SJCRH30 (cell line): ENCODE measurements at places on chromosomes 1 and 21.
A peak's percentile ranks its signal among the peaks of the same experiment; 100 is the strongest.

DNA sequence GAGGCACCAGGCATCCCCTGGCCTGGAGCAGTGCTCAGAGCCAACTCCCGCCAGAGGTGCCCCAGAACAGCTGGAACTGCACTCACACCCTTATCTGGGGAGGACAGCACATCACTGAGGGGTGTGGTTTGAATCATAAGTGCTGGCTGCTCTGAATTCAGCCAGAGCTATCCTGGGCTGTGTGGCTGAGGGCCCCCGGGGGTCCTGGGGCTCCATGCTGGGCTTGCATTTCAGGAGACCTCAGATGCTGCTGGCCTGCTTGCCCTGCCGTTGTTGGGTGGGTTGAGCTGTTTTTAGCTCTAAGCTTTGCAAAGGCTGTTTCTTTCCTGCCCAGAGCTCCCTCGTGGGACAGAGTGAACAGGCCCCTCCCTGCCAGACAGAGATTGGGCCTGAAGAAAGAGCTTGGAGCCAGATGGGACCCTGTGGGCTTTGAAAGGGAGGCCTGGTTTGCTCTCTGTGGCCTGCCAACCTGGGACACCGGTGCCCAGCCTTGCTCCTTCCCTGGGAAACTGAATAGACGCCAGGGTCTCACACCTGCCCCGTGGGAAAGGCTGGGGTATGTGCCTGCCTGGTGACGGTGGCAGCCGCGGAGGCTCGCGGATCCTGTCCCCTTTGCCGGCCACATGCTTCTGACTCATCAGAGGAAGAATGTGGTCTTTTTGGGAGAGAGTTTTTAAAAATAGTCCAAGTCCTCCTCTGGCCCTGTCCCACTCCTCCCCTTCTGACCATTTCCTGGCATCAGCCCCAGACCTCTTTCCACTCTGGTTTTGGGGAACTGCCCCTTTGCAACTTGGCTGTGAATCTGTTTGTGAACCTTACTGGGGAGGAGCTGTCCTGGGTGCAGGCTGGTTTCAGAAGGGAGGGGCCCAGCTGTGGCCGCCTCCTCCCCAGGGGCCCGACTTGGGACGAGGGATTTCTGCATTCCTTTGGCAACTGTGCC, 30.0 kb downstream of the ARHGEF10L start:
- peak; percentile 72 for DNase-seq

GRCh38 chr1:159881622-159882526, 18.1 kb downstream of the CFAP45 start:
- DNase-seq: peak; percentile 81

- DNase-seq: peak; percentile 87
Measured at GRCh38 chr1:152052606-152053005, 15.8 kb upstream of the S100A11 start.

GRCh38 chr1:27058966-27059669, 46.5 kb upstream of the TENT5B start:
- DNase-seq: peak; percentile 45

GRCh38 chr1:64212031-64212430, 8.6 kb downstream of the UBE2U start:
- DNase-seq: no peak
